Chondrocyte (in vitro differentiated cells): ENCODE measurements at places on chromosomes 2 and 18. TPM values are rescaled to one million over a fixed set of nuclear protein-coding genes. Genes with fewer than 3 reads are reported as not detected.

FER1L5 gene
- total RNA-seq = not detected in 3 replicates

- no peak overlapping the region for H3K27ac ChIP-seq
- no peaks in the 10 kb centered on the region for H3K4me1 ChIP-seq
- peaks cover 11% of the 10 kb centered on the region for H3K27me3 ChIP-seq
- DNase-seq = no peak
- H3K36me3 ChIP-seq = no peaks in the 10 kb centered on the region
Observed at GRCh38 chr2:184444217-184444616, 154.1 kb upstream of the ZNF804A start.

- peaks cover 2% of the 10 kb centered on the region for H3K36me3 ChIP-seq
- no peak overlapping the region for H3K4me3 ChIP-seq
- peaks cover 13% of the 10 kb centered on the region for H3K27me3 ChIP-seq
- H3K27ac ChIP-seq = no peak overlapping the region
- peaks cover 13% of the 10 kb centered on the region for H3K4me1 ChIP-seq
- no peak for DNase-seq
Observed at GRCh38 chr2:104876606-104877570, 23.0 kb downstream of the POU3F3 start.

- no peaks in the 10 kb centered on the region for H3K4me1 ChIP-seq
- peak; percentile 80 for DNase-seq
- H3K4me3 ChIP-seq = no peak overlapping the region
- H3K36me3 ChIP-seq = no peaks in the 10 kb centered on the region
Observed at GRCh38 chr2:3641841-3642421, 16.1 kb upstream of the ALLC start.

DNA sequence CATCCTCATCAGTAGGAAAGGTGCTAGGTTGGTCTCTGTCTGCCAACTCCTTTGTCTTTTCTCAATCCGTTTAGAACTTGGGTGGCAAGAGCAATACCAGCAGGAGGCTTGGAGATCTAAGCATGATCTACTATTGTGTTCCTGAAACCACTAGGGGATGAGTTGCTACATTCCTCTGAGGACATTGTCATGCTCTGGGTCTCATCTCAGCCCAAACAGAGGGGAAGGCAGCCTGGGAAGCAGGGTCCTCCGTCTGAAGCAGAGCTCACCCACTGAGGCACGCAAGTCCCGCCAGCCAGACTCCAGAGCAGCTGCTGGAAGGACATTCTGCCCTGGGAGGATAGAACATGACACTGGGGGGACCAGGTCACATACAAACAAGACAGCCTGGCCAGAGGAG lies 162.9 kb downstream of the MTCL1 start:
- H3K36me3 ChIP-seq = no peaks in the 10 kb centered on the region
- H3K4me1 ChIP-seq = no peaks in the 10 kb centered on the region
- H3K27ac ChIP-seq = no peak overlapping the region
- DNase-seq = no peak
- H3K27me3 ChIP-seq = no peaks in the 10 kb centered on the region
